Activated T-helper 2 cell treated with anti-CD3 and anti-CD28 coated beads, Interferon-gamma antibody, Interleukin-2, Interleukin-4, amounts not matched to agents 10 μg/mL and 5 μg/mL and 100 μg/mL, durations not matched to agents 14 hours and 24 hours and 36 hours (primary cell): ENCODE measurements at places on chromosomes 2 and 18. TPM values are rescaled to one million over a fixed set of nuclear protein-coding genes. Genes with fewer than 3 reads are reported as not detected.

DNA sequence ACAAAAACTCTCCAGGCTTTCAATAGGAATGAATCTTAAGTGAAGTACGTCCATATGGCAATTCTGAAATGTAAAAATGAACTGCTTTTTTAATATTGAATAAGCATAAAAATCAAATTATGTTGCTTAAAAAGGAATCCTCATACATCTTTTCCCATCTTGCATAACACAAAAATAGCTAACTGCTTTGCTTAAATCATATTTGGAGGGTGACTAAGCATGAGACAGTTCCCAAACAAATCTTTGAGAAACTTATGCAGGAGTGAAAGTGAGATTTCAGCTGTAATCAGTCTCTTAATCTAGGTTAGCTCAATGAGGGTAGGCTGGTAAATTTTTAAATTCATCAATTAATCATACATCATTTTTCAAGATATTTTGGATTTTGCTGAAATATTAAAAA, 111.5 kb downstream of the MBD5 start:
- no peak overlapping the region for H3K4me3 ChIP-seq
- no peak for DNase-seq
- H3K4me1 ChIP-seq = no peaks in the 10 kb centered on the region
- H3K27ac ChIP-seq = no peak overlapping the region
- no peaks in the 10 kb centered on the region for H3K27me3 ChIP-seq

GRCh38 chr18:32803568-32803967, 30.7 kb upstream of the KLHL14 start:
- H3K27ac ChIP-seq = no peak overlapping the region
- no peaks in the 10 kb centered on the region for H3K27me3 ChIP-seq
- H3K4me3 ChIP-seq = no peak overlapping the region
- no peaks in the 10 kb centered on the region for H3K4me1 ChIP-seq
- H3K36me3 ChIP-seq = no peaks in the 10 kb centered on the region

DNA sequence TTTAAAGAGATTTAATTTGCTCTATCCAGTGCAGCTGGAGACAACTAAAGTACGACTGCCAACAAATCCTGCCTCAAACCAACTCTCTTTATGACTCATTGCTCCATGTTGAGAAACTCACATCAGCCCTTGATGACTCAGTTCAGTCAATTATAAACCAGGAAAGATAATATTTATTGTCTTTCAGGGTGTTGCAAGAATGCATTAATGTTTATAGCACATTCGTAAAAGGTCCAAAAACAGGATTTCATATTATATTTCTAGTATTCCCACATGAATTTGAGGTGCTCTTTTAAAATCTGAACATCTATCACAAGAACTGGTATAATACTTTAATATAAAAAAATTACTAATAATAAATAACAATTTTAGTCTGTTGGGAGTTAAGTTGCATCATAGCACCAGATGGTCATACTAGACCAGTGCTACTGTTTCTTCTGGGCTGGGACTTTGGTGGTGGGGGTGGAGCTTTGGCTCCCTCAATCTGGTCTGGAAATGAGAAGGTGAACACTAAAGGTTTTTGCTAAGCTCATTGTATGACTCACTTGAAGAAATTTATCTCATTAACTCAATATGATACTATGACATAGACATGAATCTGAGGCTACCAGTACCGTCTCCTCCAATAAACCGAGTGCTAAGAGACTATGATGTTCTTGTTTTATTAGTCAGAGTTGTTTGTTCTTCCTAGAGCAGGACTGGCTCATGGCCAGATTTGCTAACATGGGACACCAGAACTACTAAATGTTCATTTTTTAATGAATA, 26.6 kb upstream of the MAP3K20 start:
- H3K4me3 ChIP-seq = no peak overlapping the region
- no peak for DNase-seq
- H3K27me3 ChIP-seq = peaks cover 31% of the 10 kb centered on the region
- peaks cover 14% of the 10 kb centered on the region for H3K4me1 ChIP-seq
- H3K36me3 ChIP-seq = no peaks in the 10 kb centered on the region

DNA sequence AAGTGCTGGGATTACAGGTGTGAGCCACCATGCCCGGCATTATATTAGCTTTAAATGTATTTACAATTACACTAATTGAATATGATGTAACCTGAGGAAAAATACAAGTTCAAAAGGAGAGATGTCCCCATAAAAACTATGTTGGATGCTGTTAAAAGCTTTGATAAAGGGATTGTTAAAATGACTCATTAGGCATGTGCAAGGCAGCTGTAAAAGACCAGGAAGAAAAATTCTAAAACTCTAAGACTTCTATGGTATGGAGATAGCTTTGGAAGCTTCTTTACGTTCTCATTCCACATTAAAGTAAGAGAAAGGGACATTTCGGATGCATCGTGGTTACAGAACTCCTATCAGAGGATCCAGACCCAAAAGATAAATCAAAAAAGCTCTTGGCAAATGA, 50.3 kb downstream of the CYB5A start:
- DNase-seq = no peak
- no peaks in the 10 kb centered on the region for H3K4me1 ChIP-seq
- H3K27ac ChIP-seq = no peak overlapping the region
- H3K4me3 ChIP-seq = no peak overlapping the region

GRCh38 chr2:241530571-241530970, 22.2 kb upstream of the STK25 start:
- H3K27ac ChIP-seq = no peak overlapping the region
- no peaks in the 10 kb centered on the region for H3K4me1 ChIP-seq
- H3K36me3 ChIP-seq = no peaks in the 10 kb centered on the region
- no peak overlapping the region for H3K4me3 ChIP-seq

DNA sequence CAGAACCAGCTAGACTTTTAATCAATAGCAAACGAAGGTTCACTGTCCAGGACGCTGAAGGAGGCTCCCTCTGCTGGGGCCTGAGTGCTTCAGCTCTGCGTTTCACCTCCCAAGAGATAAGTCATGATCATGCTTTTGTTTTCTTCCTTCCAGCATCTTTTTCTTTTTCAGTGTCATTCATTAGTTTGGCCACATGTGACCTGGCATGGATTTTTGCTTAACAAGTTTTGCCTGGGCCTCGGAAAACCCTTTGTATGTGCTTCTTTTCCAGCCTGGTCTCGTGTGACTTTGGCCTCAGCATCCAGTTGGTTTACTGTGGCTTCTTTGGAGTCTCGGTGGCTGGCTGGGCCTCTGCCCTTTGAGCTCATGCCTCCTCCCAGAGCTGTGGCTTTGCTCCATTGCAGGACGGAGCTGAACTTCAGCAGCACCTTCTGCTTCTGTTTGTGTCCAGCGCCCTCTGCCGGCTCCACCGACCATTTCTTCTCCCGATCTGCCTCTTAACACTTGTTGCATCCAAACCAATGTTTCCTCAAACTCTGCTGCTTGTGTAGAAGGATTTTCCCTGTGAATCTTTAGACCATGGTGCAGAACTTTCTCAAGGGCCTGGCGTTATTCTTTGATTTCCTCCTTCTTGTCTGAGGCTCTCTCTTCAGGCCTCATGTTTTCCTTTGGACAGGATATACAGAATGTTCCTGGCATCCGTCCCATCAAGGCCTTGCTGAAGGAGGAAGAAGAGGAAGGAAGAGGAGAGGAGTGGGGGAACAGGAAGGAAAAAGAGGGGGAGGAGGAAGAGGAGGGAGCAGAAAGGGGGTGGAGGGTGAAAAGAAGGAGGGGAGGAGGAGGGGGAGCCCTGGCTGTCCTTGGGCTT, 23.6 kb upstream of the HES6 start:
- no peaks in the 10 kb centered on the region for H3K27me3 ChIP-seq
- DNase-seq = peak; percentile 65
- H3K27ac ChIP-seq = no peak overlapping the region
- H3K4me3 ChIP-seq = no peak overlapping the region

GRCh38 chr2:65417509-65418085, 14.8 kb downstream of the SPRED2 start:
- DNase-seq = no peak
- H3K27me3 ChIP-seq = peaks cover 14% of the 10 kb centered on the region
- H3K36me3 ChIP-seq = peaks cover 7% of the 10 kb centered on the region
- H3K4me3 ChIP-seq = no peak overlapping the region
- H3K4me1 ChIP-seq = peaks cover 37% of the 10 kb centered on the region
- peak overlapping the region; percentile 52 for H3K27ac ChIP-seq

DNA sequence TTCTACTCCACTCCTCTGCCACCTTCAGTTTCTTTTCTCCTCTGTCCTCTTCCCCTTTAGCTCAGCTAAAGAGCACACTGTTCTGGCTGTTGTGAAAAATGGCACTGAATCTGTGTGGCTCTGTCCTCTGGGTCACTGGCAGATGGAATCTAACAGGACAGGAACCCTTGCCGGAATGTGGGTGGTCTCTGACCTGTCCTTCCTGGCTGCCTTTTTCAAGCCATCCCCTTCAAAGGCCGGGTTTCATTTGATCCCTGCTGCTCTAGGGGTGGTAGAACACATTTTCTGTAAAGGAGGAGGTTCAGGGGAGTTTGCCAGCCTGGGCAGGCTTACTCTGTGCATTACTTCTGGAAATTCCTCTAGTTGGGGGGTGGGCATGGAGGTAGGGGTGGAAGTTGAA, 29.9 kb downstream of the MTCL1 start:
- no peak for DNase-seq
- H3K4me3 ChIP-seq = no peak overlapping the region
- H3K27ac ChIP-seq = no peak overlapping the region
- H3K4me1 ChIP-seq = no peaks in the 10 kb centered on the region
- peaks cover 2% of the 10 kb centered on the region for H3K27me3 ChIP-seq

GRCh38 chr2:171178993-171179392, 18.3 kb upstream of the TLK1 start:
- DNase-seq = no peak
- no peaks in the 10 kb centered on the region for H3K36me3 ChIP-seq
- no peak overlapping the region for H3K27ac ChIP-seq
- no peak overlapping the region for H3K4me3 ChIP-seq
- peaks cover 12% of the 10 kb centered on the region for H3K4me1 ChIP-seq

DNA sequence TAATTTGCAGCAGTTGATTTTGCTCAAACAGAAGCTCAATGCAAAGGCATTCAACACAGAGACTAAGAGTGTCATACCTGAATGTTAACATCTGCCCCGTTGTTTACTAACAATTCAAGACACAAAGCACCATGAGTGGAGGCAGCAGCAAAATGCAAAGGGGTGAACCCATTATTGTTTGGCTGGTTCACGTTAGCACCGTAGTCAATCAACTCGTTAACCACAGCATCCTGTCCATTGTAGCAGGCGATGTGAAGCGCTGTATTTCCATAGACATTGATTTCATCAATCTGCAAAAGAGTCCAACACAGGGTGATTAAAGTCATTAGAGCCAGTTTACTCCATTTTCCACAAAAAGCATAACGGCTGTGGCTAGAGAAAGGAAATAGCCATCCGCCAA, 189.3 kb downstream of the ANKRD44 start:
- peaks cover 83% of the 10 kb centered on the region for H3K36me3 ChIP-seq
- peaks cover 38% of the 10 kb centered on the region for H3K4me1 ChIP-seq
- H3K4me3 ChIP-seq = peak overlapping the region; percentile 24
- peak overlapping the region; percentile 72 for H3K27ac ChIP-seq

DNA sequence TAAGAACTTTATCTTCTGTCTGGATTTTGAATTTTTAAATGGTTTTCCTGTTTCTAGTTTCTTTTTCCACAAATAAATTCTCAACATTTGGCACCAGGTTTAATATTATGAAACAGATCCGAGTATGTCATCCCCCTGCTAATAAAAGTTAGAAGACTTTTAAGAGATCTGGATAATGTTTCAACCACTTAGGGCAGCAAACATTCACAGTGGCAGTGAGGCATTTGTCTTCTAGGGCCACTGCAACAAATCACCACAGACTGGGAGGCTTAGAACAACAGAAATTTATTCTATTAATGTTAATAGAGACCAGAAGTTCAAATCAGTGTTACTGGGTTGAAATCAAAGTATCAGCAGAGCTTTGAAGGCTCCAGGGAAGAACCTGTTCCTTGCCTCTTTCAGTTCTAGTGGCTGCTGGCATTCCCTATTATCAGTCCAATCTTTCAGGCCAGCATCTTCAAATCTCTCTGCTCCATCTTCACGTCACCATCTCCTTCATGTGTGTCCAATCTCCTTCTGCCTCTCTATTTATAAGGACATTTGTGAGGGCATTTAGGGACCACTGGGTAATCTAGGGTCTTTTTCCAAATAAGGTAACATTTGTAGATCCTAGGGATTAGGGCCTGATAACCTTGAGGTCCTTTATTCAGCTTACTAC, 23.4 kb downstream of the ACSL3 start:
- DNase-seq = no peak
- H3K36me3 ChIP-seq = peaks cover 3% of the 10 kb centered on the region
- no peak overlapping the region for H3K27ac ChIP-seq
- H3K4me3 ChIP-seq = no peak overlapping the region
- H3K4me1 ChIP-seq = peaks cover 14% of the 10 kb centered on the region
- no peaks in the 10 kb centered on the region for H3K27me3 ChIP-seq

- DNase-seq = no peak
- no peaks in the 10 kb centered on the region for H3K4me1 ChIP-seq
- no peaks in the 10 kb centered on the region for H3K36me3 ChIP-seq
Measured at GRCh38 chr2:229084447-229084846, 186.6 kb downstream of the PID1 start.

- no peak overlapping the region for H3K27ac ChIP-seq
- H3K27me3 ChIP-seq = peaks cover 5% of the 10 kb centered on the region
- H3K36me3 ChIP-seq = no peaks in the 10 kb centered on the region
- H3K4me3 ChIP-seq = no peak overlapping the region
- H3K4me1 ChIP-seq = no peaks in the 10 kb centered on the region
Measured at GRCh38 chr18:32360682-32361345, 109.9 kb downstream of the GAREM1 start.

GRCh38 chr2:44736270-44736942, 205.1 kb upstream of the SIX3 start:
- no peaks in the 10 kb centered on the region for H3K4me1 ChIP-seq
- peaks cover 6% of the 10 kb centered on the region for H3K36me3 ChIP-seq
- H3K4me3 ChIP-seq = no peak overlapping the region
- H3K27me3 ChIP-seq = no peaks in the 10 kb centered on the region
- no peak for DNase-seq

DNA sequence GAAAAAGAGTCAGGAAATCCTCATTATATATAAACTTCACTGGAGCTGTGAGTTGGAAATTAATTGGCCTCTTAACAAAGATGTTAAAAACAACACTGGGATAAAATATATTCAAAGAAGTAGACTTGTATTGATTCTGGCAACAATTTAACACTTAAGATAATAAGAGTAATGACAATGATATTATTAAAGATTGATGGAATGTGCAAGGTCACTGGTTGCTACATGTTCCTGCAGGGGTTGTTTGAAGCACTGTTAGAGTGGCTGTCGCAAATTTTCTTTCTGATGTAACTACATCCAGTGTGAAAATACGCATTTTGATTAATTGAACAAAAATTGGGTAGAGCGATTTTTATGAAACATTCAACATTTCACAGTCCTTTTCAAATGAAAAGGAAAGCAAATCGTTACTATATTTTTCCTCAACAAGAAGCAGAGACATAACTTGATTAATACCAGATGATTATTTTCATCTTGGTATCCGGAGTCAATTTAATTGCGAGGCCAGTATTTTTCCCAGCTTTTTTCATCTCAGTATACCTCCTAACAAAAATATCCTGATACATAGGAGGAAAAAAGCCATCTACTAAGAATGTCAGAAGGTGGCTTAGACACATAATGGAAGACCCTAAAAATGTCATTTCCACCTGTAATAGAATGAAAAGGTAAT, 6.1 kb downstream of the PTGR3 start:
- peaks cover 18% of the 10 kb centered on the region for H3K4me1 ChIP-seq
- no peak overlapping the region for H3K4me3 ChIP-seq
- DNase-seq = no peak

KCNF1 gene
- total RNA-seq = not detected in 2 replicates

HRH4 gene
- 0.16 and 0.21 TPM in 2 replicates for total RNA-seq

NYAP2 gene
- total RNA-seq = not detected in 2 replicates

SGO2 gene
- total RNA-seq = 30.3 and 32.3 TPM in 2 replicates

FAM228A gene
- 0.21 TPM in 1 of 2 replicates, not detected in the other for total RNA-seq

CABYR gene
- total RNA-seq = 0.16 TPM in 2 replicates

TXNDC2 gene
- total RNA-seq = 0.21 and 0.39 TPM in 2 replicates

RPIA gene
- 67.1 and 68.4 TPM in 2 replicates for total RNA-seq
